ENCODE measurements at places on chromosomes 13 and 19.

DNA sequence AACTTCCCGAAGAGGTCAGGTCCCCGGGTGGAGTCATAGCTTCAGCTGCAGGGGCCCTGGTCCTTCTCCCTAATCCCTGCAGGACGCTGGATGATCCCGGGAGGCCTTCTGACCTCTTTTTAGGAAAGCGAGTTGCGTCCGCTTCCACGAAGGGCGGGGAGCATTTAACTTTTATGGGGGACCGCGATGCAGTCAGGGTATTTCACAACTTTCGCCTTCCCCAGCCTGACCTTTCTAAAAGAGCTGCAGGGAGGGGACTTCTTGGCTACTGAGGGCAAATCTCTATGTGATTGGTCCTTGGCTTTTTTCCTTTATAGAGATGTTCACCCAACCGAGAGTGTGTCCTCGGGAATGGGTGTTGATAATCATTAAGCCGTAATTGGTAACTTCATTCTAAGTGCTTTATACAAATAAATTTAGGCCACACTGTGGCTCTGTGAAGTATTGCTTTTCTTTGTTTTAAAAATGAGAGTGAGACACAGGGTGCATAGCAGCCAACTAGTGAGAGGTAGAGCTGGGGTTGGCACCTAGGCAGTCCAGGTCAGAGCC, 778 bp downstream of the ZNF230 start:
- DNase-seq = peak; percentile 35

DNA sequence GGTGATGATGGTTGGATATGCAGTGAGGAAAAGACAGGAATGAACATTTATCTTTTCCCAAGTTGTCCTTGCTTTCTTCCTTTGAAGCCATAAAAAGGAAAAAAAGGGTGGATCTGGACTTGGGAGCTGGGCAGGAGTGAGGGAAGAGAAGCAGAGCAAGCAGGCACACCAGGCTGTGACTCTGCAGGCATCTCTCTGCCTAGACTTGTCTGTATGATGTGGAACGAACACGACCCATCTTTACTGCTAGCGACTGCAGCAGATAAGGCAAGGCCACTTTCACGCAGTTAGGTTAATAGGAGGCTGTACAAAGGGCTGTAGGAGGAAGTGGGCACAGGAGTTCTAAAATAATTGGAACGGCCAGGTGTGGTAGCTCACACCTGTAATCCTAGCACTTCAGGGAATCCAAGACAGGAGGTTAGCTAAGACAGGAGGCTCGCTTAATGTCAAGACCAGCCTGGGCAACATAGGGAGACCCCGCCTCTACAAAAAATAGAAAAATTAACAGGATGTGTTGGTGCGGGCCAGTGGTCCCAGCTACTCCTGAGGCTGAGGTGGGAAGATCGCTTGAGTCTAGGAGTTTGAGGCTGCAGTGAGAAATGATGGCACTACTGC, 961 bp upstream of the URI1 start:
- no peak for DNase-seq

DNA sequence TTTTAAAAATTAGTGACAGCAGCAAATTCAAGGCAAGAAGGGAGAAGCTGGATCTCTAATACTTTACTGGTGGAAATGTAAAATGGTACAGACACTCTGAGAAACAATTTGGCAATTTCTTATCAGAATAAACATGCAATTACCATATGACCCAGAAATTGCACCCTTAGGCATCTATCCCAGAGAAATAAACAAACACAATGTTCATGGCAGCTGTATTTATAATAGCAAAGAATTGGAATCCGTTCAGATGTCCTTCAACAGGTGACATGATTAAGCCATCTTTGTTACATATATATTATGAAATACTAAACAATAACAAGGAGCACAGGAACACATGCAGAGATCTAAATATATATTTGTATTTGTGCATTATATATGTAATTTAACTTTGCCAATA, 756.5 kb downstream of the SLITRK1 start:
- no peak for DNase-seq

GRCh38 chr19:49823472-49823871, 5.4 kb downstream of the MED25 start:
- no peak for DNase-seq

DNA sequence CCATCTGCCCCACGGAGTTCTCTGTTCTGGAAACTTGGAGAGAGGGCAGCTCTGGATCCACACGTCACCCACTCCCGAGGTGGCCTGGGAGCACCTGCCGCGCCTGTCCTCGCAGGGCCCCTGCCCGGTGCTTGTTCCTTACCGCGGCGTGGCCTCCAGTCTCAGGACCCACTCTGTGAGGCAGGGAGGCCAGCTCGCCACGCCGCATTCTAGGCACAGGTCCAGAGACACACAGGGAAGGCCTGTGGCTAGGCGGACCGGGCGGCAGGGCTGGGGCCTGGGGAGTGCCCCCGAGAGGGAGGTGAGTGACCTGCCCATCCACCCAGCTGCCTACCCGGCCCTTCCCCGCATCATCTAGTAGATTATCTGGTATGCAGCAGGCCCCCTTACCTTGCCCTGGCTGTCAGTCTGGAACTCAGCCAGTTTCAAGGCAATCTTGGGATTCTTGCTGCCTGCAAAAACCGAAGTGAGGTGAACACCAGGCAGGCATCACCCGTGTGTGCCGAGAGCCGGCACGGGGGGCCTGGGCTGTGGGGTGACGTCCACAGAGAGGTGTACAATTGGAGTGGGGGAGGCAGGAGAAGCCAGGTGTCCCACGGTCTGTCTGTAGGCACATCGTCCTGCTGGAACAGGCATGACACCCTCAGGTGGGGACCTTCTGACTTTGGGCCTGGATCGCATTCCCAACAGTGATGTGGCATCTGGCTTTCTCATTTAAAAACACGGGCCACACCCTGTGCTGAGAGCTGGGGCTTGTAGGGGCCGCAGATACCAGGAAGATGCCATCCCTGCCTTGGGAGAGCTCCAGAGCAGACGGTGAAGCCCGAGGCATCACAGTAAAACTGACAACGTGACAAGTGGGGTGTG, 23.6 kb downstream of the DPP9 start:
- no peak for DNase-seq

DNA sequence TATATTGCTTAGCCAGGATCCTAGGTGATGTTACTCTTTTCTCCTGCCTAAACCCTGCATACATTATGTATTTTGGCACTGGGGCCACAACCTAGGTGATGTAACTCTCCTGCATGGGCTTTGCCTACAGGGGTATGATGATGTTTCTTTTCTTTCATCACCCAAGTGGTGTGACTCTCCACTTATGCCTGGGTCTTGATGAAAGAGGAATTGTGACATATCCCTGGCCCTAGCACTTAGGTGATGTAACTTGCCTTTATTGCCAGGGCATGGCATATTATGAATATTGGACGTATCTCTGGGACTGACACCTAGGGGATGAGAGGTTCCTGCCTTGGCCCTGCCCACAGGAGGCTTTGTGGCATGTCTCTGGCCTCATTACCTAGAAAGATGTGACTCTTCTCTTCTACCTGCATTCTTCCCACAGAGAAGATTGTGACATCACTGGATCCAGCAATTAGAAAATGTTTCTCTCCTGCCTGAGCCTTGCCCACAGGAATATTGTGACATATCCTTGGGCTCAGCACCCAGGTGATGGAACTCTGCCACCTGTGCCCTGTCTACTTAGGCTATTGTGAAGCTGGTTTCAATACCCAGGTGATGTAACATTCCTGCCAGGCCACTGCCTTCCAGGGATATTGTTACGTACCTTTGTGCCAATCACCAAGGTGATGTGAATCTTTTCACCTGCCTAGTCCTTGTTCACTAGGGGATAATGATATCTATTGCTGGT, 27.3 kb upstream of the ZNF254 start:
- DNase-seq = no peak

- no peak for DNase-seq
Observed at GRCh38 chr19:40612831-40613689, 11.9 kb downstream of the LTBP4 start.

DNA sequence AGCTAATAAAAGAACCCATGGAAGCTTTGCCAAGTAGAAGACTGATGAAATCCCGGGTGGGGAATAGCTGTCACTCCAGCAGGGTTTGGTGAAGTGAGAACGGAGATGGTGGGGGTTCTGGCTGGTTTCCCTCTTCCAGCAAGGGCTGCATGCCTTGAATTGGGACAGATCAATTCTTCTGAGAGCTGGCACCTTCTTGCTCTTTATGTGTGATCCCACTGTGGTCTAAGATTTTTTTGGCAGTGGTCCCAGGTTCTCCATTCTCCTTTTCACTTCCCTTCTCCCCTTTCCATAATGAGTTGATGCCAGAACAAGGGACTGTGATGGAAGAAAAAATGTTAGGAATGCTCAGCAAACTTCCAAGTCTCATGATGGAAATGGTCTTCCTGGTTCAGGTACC, 50.0 kb downstream of the TNFSF11 start:
- DNase-seq = no peak

DNA sequence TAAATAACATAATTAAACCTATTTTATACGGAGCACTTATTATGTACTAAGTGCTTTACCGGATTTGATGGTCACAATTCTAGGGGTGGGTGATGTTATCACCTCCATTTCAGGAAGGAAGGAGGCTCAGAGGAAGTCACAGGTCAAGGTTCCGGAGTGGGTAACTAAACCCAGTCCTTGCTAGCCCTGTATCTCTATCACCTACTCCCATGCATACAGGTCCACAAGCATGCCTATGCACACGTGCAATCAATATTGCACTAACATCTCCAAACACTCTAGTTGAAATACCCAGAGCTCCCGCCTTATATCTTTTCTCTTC, 17.8 kb upstream of the FOSB start:
- no peak for DNase-seq

DNA sequence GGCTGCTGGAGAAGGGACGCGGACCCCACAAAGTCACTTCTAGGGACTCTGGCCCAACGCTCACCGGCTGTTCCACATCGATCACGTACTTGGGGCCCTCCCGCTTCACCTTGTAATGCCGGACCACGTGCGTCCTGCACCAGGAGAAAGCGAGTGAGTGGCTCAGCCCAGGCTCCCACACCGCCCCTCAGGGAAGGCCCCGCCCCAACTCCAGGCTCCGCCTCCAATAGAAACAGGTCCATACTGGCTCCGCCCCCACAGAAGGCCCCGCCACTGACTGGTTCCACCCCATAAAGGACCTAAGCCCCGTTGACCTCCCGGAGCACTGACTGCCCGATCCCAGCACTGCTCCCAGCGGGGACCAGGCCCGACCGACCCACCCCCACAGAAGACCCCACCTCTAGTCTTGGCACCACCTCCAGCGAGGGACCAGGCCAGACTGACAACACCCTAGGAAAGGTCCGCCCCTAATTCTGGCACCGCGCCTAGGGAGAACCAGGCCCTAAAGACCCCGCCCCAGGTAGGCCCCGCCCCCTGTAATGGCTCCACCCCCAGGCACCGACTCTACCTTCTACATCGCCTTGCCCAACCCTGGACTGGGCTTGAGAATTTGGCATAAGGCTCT, 11.3 kb downstream of the STAP2 start:
- no peak for DNase-seq

GRCh38 chr19:1254530-1255185, 6.3 kb downstream of the MIDN start:
- DNase-seq = no peak

- DNase-seq = no peak
Observed at GRCh38 chr13:49336655-49337054, 88.9 kb downstream of the CDADC1 start.

DNA sequence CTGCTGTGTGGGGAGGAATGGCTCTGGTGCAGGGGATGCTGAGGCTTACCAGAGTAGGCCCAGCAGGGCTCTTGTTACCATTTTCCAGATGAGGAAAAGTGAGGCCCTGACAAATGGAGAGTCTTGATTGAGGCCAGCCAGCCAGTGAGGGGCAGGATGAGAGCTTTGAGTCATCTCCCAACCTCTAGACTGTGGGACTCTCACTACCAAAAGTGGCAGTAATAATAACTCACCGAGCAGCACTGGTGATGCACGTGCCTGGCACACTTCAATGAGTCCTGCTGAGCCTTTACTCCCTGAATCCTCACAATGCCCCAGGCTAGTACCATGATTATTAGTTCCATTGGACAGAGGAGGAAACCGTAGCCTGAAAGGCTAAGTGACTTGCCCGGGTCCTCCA, 7.8 kb downstream of the CIC start:
- DNase-seq = no peak

GRCh38 chr19:54189145-54189734, at the start of gene MBOAT7:
Gene MBOAT7 (minus strand): TSS chr19:54189580. CDS start chr19:54188508, 1,072 bp downstream.
- no peak for DNase-seq

DNA sequence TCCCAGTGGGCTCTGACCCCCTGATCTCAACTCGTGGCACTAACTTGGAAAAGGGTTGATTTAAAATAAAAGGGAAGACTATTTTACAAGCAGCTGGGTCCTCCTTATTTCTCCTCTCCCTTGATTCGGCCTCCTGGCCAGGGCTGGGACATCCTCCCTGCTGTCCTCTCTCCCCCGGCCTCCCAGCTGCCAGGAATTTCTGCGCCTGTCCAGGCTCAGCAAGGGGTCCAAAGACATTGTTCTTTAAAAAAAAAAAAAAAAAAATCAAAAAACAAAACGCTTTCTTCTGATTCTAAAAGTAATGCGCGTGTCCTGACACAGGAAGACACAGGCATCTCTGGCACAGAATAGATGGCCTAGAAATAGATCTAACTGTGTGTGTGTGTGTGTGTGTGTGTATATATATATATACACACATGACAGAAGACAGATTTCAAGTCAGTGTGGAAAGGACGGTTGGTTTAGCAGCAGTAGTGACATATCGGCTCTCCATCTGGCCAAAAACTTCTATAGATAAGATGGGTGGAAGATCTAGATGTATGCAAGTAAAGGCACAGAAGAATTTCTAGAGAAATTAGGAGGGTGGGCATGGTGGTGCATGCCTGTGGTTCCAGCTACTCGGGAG, 12.3 kb upstream of the LENG8 start:
- no peak for DNase-seq

- no peak for DNase-seq
Observed at GRCh38 chr19:5969476-5969875, 8.5 kb downstream of the RANBP3 start.

GRCh38 chr13:98519976-98520375, 56.9 kb downstream of the STK24 start:
- no peak for DNase-seq

- DNase-seq = no peak
Observed at GRCh38 chr13:42832341-42833096, 51.1 kb downstream of the FAM216B start.

- DNase-seq = peak; percentile 29
Observed at GRCh38 chr19:5154129-5154798, 185.4 kb downstream of the KDM4B start.

DNA sequence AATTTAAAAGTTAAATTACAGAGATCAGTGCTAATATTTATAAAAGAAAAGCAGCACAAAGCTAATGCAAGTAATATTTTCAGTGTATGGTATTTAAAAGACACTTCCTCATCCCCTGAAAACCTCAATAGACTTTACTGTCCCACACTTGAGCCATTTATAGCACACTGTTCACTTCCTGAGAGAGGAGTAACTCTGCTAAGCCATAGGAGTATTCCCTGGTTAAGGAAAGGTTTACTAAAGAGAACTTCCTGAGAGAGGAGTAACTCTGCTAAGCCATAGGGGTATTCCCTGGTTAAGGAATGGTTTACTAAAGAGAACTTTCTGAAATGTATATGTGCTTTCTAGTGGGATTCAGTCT, 159.4 kb downstream of the NHLRC3 start:
- DNase-seq = peak; percentile 14

- DNase-seq = no peak
Observed at GRCh38 chr13:78786459-78786858, 127.5 kb upstream of the OBI1 start.

Measured in KBM-7 (cell line).